ENCODE measurements at places on chromosomes 4 and X. TPM values are rescaled to one million over a fixed set of nuclear protein-coding genes. Genes with fewer than 3 reads are reported as not detected.
A peak's percentile ranks its signal among the peaks of the same experiment; 100 is the strongest.

- no peak for DNase-seq
These were observed 168.0 kb downstream of the SOWAHB start for GRCh38 chr4:76729980-76730379.

F11 gene
- total RNA-seq, result not detected

- no peak for DNase-seq
These were observed 142.6 kb upstream of the LEF1 start for GRCh38 chr4:108311313-108311712.

DNA sequence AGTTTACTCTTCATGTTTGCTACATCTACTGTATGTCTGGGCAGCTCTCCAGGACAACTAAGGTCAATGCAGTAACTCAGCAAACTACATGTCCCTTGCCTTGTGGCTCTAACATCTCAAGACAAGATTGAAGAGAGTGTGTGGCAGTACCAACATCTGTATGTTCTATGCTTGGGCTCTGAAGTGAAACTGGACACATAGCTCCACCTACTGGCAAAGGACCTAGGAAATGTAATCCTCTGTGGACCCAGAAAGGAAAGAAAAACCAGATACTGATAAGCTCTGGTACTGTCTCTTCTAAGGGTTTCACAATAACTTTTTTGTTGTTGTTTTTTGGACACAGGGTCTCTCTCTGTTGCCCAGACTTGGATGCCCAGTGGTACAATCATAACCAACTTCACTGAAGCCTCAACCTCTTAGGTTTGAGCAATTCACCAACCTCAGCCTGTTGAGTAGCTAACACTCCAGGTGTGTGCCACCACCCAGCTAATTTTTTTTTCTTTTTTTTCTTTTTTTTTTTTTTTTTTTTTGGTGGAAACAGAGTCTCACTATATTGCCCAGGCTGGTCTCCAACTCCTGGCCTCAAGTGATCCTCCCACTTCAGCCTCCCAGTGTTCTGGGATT lies 64.1 kb downstream of the QDPR start:
- DNase-seq, result no peak

GRCh38 chrX:140918398-140919038 lies 83.9 kb upstream of the SPANXB1 start:
- DNase-seq, result no peak

GRCh38 chr4:138832563-138832962 lies 183.0 kb upstream of the NOCT start:
- no peak for DNase-seq

DNA sequence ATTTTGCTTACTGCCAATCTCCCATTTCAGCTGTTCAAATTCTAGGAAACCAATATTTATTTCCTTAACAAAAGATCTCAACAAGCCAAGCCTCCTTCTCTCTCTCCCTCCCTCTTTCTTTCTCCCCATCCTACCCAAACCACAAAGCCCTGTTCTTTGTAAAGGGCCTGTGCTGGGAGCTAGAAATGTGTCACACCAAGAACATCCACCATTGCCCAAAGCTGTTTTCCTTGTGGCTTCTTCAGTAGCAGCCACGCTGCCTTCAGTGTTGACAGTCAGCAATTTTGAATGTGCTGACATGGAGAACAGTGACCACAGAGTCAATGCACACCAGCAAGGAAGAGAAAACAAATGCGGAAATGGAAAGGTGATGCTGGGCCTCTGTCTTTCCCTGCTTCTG lies 203.0 kb downstream of the MAML3 start:
- DNase-seq, result no peak

CCDC149 gene
- total RNA-seq, result 16.0 TPM

DNA sequence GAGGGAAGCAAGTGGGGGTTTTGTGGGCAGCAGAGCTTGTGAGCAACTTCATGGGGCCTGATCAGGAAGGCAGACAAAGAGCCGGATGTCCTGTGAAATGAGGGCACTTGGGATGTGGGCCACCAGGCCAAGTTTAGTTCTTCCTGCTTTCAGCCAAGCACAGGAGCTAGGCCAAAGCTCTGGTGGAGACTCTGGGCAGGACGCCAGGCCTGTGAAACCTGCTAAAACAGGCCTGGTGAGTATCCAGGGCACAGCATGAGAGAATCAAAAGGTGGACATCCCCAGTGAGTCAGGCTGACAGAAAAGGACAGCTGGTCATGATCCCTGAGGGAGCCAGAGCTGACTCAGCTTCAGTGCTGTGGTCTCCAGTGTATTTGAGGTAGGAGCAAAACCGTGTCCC lies 95.7 kb downstream of the NPNT start:
- peak; percentile 42 for DNase-seq

GRCh38 chr4:76990288-76991080 lies 40.9 kb downstream of the SEPTIN11 start:
- no peak for DNase-seq

DNA sequence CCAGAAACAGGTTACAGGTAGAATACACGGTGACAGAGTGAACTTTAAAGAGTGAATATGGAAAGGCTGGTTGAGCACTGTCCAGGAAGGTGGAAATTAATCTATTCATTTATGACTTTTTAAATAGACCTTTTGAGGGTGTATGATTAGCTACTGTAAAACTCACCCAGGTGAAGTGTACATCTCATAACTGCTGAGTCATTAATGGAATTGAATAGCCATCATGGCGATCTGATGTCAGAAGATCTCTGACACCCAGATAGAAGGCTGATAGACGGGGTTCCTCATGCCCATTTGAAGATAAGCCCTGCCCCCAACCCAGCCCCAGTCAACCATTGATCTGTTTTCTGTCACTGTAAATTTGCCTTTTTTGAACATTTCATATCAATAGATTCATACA lies 84.0 kb downstream of the PRSS12 start:
- no peak for DNase-seq

All from omental fat pad (tissue), 4 donors.